GM23338 (cell line): ENCODE measurements at places on chromosomes 3 and 15. TPM values are rescaled to one million over a fixed set of nuclear protein-coding genes. Genes with fewer than 3 reads are reported as not detected.

Gene SAXO2
- polyA plus RNA-seq, result 4.9 and 10.1 TPM in 2 replicates

Gene ERICH6
- 0.19 and 0.32 TPM in 2 replicates for polyA plus RNA-seq

Gene HESX1
- polyA plus RNA-seq, result 55.6 and 56.7 TPM in 2 replicates

Gene GOLGA8G
- not detected in 2 replicates for polyA plus RNA-seq

Gene SLC9C1
- polyA plus RNA-seq, result 0.66 and 1.8 TPM in 2 replicates

Gene CASR
- polyA plus RNA-seq, result 0.03 and 0.08 TPM in 2 replicates

Gene IQCF5
- not detected in 2 replicates for polyA plus RNA-seq

Gene AMT
- polyA plus RNA-seq, result 34.1 and 35.6 TPM in 2 replicates

Gene GRM2
- polyA plus RNA-seq, result 2.1 and 3.1 TPM in 2 replicates

Gene PARP3
- polyA plus RNA-seq, result 0.35 and 0.76 TPM in 2 replicates

Gene GABRA5
- 6.7 and 11.5 TPM in 2 replicates for polyA plus RNA-seq

Gene C3orf22
- not detected in 2 replicates for polyA plus RNA-seq

Gene DUOXA2
- polyA plus RNA-seq, result not detected in 2 replicates

Gene LIPH
- polyA plus RNA-seq, result 0.16 and 0.31 TPM in 2 replicates

Gene TBC1D2B
- polyA plus RNA-seq, result 3.6 and 5.2 TPM in 2 replicates

Gene FBXO22
- polyA plus RNA-seq, result 72.8 and 94.5 TPM in 2 replicates

Gene CYP1A2
- not detected in 2 replicates for polyA plus RNA-seq

Gene SLC12A1
- 0.52 and 0.57 TPM in 2 replicates for polyA plus RNA-seq

Gene C2CD4B
- 0.31 TPM in 1 of 2 replicates, not detected in the other for polyA plus RNA-seq

Gene GP9
- polyA plus RNA-seq, result not detected in 2 replicates

Gene CCR2
- polyA plus RNA-seq, result not detected in 2 replicates

Gene PIGX
- polyA plus RNA-seq, result 13.0 and 13.4 TPM in 2 replicates

Gene FGD5
- polyA plus RNA-seq, result 6.9 and 7.4 TPM in 2 replicates

Gene A4GNT
- not detected in 2 replicates for polyA plus RNA-seq

Gene MYLK
- 11.5 and 13.2 TPM in 2 replicates for polyA plus RNA-seq

Gene MANF
- polyA plus RNA-seq, result 41.7 and 48.7 TPM in 2 replicates

Gene ST3GAL6
- 6.4 and 8.1 TPM in 2 replicates for polyA plus RNA-seq

Gene CSPG4
- polyA plus RNA-seq, result 0.27 and 0.33 TPM in 2 replicates

Gene ZKSCAN7
- polyA plus RNA-seq, result 4.4 and 4.7 TPM in 2 replicates

Gene MYL3
- 1.0 TPM in 1 of 2 replicates, not detected in the other for polyA plus RNA-seq

Gene DNAH12
- not detected in 2 replicates for polyA plus RNA-seq

Gene DPPA4
- polyA plus RNA-seq, result 546 and 574 TPM in 2 replicates

Gene PAQR9
- 2.0 and 2.2 TPM in 2 replicates for polyA plus RNA-seq

Gene CADPS
- polyA plus RNA-seq, result 9.5 and 14.7 TPM in 2 replicates

Gene CLRN1
- 0.45 and 0.47 TPM in 2 replicates for polyA plus RNA-seq

Gene KCNAB1
- 1.3 and 2.6 TPM in 2 replicates for polyA plus RNA-seq

Gene FBXL2
- 2.1 and 2.8 TPM in 2 replicates for polyA plus RNA-seq

Gene RTP3
- polyA plus RNA-seq, result 0.16 TPM in 1 of 2 replicates, not detected in the other
